ENCODE measurements at places on chromosomes 12 and 14. TPM values are rescaled to one million over a fixed set of nuclear protein-coding genes. Genes with fewer than 3 reads are reported as not detected.
A peak's percentile ranks its signal among the peaks of the same experiment; 100 is the strongest.

- no peaks in the 10 kb centered on the region for H3K36me3 ChIP-seq
- no peaks in the 10 kb centered on the region for H3K27me3 ChIP-seq
- no peak overlapping the region for H3K4me3 ChIP-seq
- H3K27ac ChIP-seq = no peak overlapping the region
- peak; percentile 20 for DNase-seq
Observed at GRCh38 chr12:96720363-96720705, 186.7 kb upstream of the NEDD1 start.

DAO gene
- 0.90 TPM for total RNA-seq

DNA sequence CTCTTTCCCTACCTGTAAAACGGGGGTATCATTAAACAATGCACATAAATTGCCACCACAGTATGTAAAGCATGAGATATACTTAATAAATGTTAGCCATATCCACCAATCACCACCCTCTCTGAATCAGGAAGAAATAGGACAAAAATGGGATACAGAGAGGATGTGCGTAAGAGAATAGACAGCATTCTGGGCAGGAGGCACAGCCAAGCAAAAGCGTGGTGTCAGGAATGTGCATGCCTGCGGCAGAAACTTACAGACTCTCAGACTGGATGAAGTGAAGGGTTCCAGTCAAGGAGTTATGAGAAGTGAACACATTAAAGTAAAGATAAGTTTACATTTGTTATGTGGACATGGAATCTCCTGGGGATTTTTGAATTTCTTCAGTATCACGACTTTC lies 121.7 kb upstream of the MDM1 start:
- no peaks in the 10 kb centered on the region for H3K27me3 ChIP-seq
- DNase-seq = no peak
- H3K36me3 ChIP-seq = no peaks in the 10 kb centered on the region
- no peak overlapping the region for H3K4me3 ChIP-seq
- H3K27ac ChIP-seq = no peak overlapping the region
- H3K4me1 ChIP-seq = peaks cover 14% of the 10 kb centered on the region

DNA sequence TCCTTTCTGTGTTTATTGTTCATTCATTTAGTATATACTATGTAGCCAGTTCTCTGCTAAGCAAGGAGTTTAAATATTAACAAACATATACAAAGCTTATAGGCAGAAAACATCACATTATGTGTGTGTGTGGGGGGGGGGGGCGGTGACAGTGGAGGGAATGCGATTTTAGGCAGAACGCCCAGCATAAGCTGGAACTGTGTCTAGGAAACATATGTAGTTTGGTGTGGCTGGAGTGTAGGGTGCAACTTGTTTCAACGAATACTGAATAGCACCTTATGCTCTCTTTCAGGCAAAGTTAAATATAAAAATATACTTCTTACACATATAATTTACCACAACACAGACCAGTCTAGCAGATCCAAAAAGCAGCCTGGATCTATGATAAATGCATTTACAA lies 980.6 kb downstream of the SLC6A15 start:
- H3K4me3 ChIP-seq = no peak overlapping the region
- H3K4me1 ChIP-seq = no peaks in the 10 kb centered on the region
- H3K27me3 ChIP-seq = no peaks in the 10 kb centered on the region
- no peak for DNase-seq
- no peak overlapping the region for H3K27ac ChIP-seq

DNA sequence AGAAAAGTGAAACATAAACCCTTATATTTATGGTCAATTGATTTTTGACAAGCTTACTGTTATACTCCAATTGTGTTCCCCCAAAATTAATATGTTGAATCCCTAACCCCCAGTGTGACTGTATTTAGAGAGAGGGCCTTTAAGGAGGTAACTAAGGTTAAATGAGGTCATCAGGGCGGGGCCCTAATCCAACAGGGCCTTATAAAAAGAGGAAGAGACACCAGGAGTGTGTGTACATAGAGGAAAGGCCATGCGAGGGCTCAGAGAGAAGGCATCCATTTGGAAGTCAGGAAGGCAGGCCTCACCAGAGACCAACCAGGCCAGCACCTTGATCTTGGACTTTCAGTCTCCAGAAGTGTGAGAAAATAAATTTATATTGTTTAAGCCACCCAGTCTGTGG lies 6.5 kb upstream of the VTI1B start:
- no peaks in the 10 kb centered on the region for H3K27me3 ChIP-seq
- H3K27ac ChIP-seq = peak overlapping the region; percentile 4
- H3K4me3 ChIP-seq = no peak overlapping the region
- H3K36me3 ChIP-seq = peaks cover 3% of the 10 kb centered on the region
- no peak for DNase-seq

GRCh38 chr14:88005978-88006851 lies 1.3 kb downstream of the GPR65 start:
- H3K4me1 ChIP-seq = no peaks in the 10 kb centered on the region
- H3K4me3 ChIP-seq = no peak overlapping the region
- DNase-seq = no peak
- no peaks in the 10 kb centered on the region for H3K27me3 ChIP-seq
- H3K36me3 ChIP-seq = no peaks in the 10 kb centered on the region
- H3K27ac ChIP-seq = no peak overlapping the region

DNA sequence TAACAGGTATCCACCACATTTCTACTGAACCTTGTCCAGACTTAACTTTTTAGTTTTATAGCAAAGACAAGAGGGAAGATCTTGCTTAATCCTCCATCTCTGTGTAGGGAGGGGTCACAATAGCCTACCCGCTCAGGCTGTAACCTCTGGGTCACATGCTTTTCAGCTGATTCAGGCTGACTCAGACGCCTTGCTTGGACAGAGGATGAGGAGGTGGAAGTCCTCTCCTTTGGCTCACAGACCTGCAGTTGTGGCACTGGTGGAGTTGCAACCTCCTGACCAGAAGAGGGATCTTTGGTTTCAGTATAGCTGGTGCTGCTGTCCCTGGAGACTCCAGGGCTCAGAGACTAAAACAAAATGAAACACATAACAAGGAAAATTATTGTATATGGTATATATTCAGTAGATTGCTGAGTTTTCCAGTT lies 16.2 kb downstream of the ACIN1 start:
- H3K27ac ChIP-seq = peak overlapping the region; percentile 87
- no peaks in the 10 kb centered on the region for H3K27me3 ChIP-seq
- peaks cover 8% of the 10 kb centered on the region for H3K4me1 ChIP-seq
- peak; percentile 86 for DNase-seq

DNA sequence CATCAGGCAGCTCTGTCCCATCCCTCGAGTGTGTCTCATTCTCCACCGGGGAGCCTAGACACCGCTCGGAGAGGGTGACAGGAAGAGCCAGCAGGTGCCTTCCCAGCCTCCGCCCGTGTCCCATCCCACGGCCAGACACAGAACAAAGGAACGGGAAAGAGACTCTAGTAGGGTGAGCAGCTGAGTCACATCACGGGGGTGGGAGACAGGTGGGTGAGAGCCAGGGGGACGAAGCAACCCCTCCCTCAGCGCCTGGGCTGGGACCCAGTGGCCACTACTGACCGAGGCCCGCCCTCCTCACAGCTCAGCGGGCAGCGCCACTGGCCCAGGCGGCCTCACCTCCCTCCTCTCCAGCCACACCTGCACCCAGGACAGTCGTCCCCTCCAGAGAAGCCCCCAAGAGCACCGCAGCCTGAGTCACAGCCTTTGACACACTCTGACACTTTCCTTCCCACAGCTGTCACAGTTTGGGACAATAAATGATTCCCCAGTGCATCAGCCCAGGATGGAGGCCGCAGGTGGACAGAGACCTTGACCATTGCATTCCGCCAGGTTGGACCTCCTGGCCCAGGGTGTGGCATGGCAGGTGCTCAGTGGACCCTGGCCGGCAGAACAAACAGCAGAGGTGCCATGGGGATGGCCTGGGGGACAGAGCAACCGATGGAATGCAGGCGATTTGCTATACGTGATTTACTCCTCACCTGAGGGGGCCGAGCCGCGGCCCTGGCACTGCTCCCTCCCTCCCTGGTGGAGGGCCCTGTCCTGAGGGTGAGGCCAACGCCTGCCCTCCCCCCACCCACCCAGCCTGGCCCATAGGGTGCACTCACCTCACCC lies 45.4 kb upstream of the GALNT9 start:
- no peaks in the 10 kb centered on the region for H3K36me3 ChIP-seq
- peaks cover 61% of the 10 kb centered on the region for H3K27me3 ChIP-seq
- DNase-seq = no peak
- H3K4me1 ChIP-seq = no peaks in the 10 kb centered on the region

BDKRB2 gene
- total RNA-seq = 4.7 TPM

DNA sequence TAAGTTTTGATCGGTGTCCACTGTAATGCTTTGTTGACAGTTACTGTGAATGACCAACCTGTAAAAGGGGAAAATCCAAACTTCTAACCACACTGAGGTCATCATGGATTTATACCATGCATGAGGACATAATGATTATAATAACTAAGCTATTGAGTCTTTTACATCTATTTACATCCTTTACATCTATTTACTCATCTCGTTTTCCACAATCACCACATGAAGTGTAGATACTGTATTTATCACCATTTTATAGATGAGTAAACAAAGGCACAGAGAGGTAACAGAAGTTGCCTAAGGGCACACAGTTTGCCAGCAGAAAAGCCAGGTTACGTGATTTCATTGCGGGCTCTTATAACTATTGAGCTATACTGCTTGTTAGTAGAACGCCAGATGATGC lies 27.9 kb upstream of the EID3 start:
- H3K4me1 ChIP-seq = peaks cover 4% of the 10 kb centered on the region
- no peak overlapping the region for H3K27ac ChIP-seq
- no peaks in the 10 kb centered on the region for H3K36me3 ChIP-seq
- no peaks in the 10 kb centered on the region for H3K27me3 ChIP-seq
- no peak overlapping the region for H3K4me3 ChIP-seq

GRCh38 chr14:31897581-31898186 lies 179.4 kb upstream of the ARHGAP5 start:
- no peak overlapping the region for H3K27ac ChIP-seq
- no peaks in the 10 kb centered on the region for H3K27me3 ChIP-seq
- peaks cover 25% of the 10 kb centered on the region for H3K4me1 ChIP-seq
- H3K36me3 ChIP-seq = no peaks in the 10 kb centered on the region
- no peak overlapping the region for H3K4me3 ChIP-seq

DNA sequence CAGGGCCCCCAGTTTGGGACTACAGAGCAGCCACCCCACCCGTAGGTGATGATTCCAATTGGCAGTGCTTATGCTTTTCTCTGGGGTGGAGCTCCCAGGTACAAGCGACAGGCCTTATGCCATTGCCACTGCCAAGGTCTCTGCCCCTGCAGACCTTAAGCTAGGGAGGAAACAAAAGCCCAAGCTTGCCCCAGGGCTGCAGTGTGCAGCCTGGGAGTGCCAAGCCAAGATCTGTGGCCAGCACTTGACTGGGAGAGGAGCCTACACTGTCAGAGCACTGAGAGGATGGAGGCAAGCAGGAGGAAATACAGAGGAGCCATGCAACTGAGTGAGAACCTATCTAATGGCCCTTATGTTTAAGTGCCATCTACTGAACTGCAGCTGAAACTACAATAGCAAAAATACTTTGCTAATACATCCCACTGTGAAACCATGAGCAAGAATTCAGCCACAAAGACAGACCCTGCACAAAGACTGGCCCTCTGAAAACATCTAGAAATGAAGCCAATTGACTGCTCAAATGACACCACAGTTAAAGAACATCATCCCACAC lies 17.7 kb upstream of the ASCL1 start:
- H3K4me3 ChIP-seq = no peak overlapping the region
- H3K27ac ChIP-seq = no peak overlapping the region
- H3K27me3 ChIP-seq = no peaks in the 10 kb centered on the region
- DNase-seq = no peak

DNA sequence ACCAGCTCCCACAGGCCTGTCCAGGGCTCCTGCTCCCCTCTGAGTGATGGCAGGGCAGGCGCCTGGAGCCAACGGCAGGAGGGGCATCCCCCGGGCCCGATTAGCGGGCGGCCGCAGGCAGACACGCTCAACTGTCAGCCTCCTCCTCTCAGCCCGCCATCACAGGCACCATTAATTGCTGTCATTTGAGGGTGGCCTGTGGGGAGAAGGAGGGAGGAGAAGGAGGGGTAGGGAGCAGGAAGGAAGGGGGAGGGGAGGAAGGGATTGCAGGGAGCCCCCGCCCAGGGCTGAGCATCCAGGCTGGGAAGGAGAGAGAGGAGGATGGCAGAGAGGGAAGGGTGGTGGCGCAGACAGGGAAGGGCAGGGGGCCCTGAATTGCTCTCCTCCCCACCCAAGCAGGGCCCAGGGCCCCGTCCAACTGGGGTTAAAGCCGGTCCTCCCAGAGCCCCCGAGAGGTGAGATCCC lies 36.1 kb downstream of the NCOR2 start:
- H3K27ac ChIP-seq = peak overlapping the region; percentile 27
- H3K27me3 ChIP-seq = no peaks in the 10 kb centered on the region
- DNase-seq = no peak
- H3K4me3 ChIP-seq = no peak overlapping the region

BBOF1 gene
- 7.1 TPM for total RNA-seq

DNA sequence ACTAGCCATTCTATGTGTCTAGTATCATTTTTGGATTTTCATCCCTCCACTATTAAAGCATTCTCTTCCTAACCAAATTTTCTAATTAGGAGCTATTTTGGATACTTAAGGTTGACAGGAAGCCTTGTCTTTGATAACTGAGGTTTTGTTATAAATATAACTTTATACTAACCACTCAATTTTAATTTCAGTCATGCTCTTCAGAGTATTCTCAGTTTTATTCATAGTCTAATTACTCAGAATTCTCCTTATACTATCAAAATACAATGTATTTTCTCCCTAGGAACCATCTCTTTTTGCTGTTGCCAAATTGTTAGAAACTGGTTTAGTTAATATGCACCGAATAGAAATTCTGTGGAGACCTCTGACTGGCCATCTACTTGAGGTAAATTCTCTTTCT lies 76.2 kb downstream of the MON2 start:
- no peaks in the 10 kb centered on the region for H3K27me3 ChIP-seq
- no peak for DNase-seq
- no peak overlapping the region for H3K4me3 ChIP-seq
- no peaks in the 10 kb centered on the region for H3K36me3 ChIP-seq
- no peak overlapping the region for H3K27ac ChIP-seq

SLC2A14 gene
- 6.1 TPM for total RNA-seq

SMAGP gene
- total RNA-seq = 28.3 TPM

GRCh38 chr14:102029956-102030355 lies 56.9 kb downstream of the HSP90AA1 start:
- DNase-seq = no peak
- peak overlapping the region; percentile 90 for H3K27ac ChIP-seq
- no peak overlapping the region for H3K4me3 ChIP-seq

DNA sequence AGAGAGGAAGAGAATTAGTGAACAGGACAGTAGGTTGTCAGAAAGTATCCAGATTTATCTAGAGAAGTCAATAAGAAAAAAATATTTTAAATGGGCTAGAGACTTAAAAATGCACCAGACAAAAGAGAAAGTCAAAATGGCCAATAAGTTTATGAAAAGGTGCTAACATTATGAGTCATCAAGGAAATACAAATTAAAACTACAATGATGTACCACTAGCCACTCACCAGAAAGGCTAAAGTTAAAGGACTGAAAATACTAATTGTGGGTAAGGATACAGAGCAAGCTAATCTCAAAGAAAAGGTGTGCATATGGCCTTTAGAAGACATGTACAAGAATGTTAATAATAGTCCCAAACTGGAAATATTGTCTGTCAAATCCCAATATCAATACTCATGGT lies 37.7 kb downstream of the C12orf50 start:
- H3K27ac ChIP-seq = no peak overlapping the region
- no peak overlapping the region for H3K4me3 ChIP-seq
- no peaks in the 10 kb centered on the region for H3K27me3 ChIP-seq
- no peaks in the 10 kb centered on the region for H3K4me1 ChIP-seq
- H3K36me3 ChIP-seq = no peaks in the 10 kb centered on the region
- no peak for DNase-seq

- no peak overlapping the region for H3K4me3 ChIP-seq
- no peaks in the 10 kb centered on the region for H3K4me1 ChIP-seq
- H3K27me3 ChIP-seq = no peaks in the 10 kb centered on the region
- H3K27ac ChIP-seq = no peak overlapping the region
- DNase-seq = no peak
- no peaks in the 10 kb centered on the region for H3K36me3 ChIP-seq
Observed at GRCh38 chr12:115504306-115505290, 772.9 kb downstream of the MED13L start.

SIX4 gene
- total RNA-seq = 6.7 TPM
